ENCODE measurements at places on chromosomes 11 and 22. TPM values are rescaled to one million over a fixed set of nuclear protein-coding genes. Genes with fewer than 3 reads are reported as not detected.

DNA sequence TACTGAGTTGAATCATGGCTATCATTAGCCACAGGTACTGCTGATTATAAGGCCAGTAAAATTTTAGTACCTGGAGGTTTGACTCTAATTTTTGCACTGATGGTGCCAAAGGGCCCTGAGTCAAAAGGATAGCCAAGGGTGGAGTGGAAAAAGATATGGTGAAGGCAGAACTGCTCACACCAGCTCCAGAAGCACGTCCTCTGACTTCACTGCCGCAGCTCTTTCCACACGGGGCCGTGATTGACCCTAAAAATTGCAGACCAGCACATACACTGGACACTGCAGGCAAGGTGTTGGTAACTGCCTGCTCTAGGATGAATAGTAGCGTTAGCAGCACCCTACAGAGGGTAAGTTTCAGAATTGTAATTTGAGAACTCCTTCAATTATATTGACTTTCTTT lies 25.4 kb upstream of the GRIK4 start:
- no peak overlapping the region for H3K4me3 ChIP-seq
- peaks cover 25% of the 10 kb centered on the region for H3K36me3 ChIP-seq
- DNase-seq = no peak
- H3K27ac ChIP-seq = no peak overlapping the region
- H3K27me3 ChIP-seq = no peaks in the 10 kb centered on the region

- no peak for DNase-seq
- H3K4me3 ChIP-seq = peak overlapping the region; percentile 48
- H3K4me1 ChIP-seq = peaks cover 54% of the 10 kb centered on the region
Observed at GRCh38 chr11:114291381-114291780, 4.8 kb upstream of the NNMT start.

GRCh38 chr22:33807470-33807869 lies 112.8 kb downstream of the LARGE1 start:
- no peaks in the 10 kb centered on the region for H3K36me3 ChIP-seq
- no peak overlapping the region for H3K4me3 ChIP-seq
- no peak overlapping the region for H3K27ac ChIP-seq
- no peak for DNase-seq
- H3K27me3 ChIP-seq = no peaks in the 10 kb centered on the region
- H3K4me1 ChIP-seq = peaks cover 36% of the 10 kb centered on the region

GRCh38 chr11:70020336-70021214 lies 57.5 kb upstream of the ANO1 start:
- no peak overlapping the region for H3K4me3 ChIP-seq
- H3K27ac ChIP-seq = peak overlapping the region; percentile 41
- DNase-seq = no peak
- no peaks in the 10 kb centered on the region for H3K27me3 ChIP-seq
- no peaks in the 10 kb centered on the region for H3K36me3 ChIP-seq

DNA sequence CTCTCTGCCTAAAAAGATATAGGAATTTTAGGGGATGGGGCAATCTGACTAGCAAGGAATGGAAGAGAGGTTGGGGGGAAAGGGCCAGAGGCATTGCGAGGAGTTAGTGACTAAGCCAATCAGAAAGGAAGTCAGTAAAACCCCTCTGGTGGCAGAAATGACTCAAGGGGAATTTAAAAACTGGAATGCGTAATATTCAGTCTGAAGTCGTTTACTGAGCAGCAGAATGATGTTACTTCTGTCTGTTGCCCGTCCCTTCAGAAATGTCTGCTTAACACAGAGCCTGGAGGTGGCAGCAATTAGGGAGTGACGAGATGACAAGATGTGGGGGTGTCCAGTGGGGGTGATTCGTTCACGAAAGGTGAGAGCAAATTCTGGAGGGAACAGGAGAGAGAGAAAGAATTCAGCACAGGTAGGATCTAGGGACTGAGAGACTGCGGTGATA lies 107.7 kb upstream of the CLMP start:
- H3K36me3 ChIP-seq = no peaks in the 10 kb centered on the region
- H3K27ac ChIP-seq = no peak overlapping the region
- H3K27me3 ChIP-seq = no peaks in the 10 kb centered on the region
- no peak for DNase-seq
- peaks cover 6% of the 10 kb centered on the region for H3K4me1 ChIP-seq

DNA sequence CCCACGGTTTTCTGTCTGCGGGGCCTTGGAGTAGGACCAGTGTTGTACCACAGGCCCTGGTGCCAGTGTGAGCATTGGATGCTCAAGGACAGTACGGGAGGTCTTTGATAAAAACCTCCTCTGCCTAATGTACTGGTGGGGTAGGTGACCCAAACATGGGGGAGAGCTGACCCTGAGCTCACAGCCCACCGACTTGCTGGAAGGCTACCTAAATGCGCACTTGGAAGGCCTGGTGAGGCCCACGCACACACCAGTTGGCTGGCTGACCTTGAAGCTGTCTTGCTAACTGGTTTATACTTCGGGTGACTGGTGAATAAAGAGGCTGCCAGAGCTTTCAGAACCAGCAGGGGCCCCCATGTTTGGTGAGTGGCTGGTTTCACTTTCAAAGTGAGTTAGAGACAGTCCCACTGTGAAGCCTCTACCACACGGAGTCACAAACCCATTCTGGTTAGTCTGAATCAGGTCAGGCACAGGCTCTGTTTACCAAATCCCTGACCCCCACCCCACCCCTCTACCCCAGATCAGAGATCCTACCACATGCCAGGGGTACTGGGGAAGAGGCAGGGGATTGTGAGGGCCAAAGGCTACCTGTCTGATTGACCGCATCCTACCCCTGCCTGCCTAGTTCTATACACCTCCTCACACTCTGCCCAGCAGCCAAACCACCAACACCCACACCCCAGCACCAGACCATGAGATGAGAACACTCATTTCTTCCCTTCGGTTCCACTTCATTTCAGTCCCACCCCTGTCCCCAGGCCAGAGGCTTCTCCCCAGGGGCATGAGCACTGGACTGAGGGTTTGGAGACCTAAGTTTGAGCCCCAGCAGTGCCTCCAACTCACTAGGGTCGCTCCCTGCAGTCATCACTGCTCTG lies 12.7 kb upstream of the IL2RB start:
- H3K27ac ChIP-seq = no peak overlapping the region
- H3K4me3 ChIP-seq = no peak overlapping the region
- H3K36me3 ChIP-seq = no peaks in the 10 kb centered on the region
- DNase-seq = no peak

DNA sequence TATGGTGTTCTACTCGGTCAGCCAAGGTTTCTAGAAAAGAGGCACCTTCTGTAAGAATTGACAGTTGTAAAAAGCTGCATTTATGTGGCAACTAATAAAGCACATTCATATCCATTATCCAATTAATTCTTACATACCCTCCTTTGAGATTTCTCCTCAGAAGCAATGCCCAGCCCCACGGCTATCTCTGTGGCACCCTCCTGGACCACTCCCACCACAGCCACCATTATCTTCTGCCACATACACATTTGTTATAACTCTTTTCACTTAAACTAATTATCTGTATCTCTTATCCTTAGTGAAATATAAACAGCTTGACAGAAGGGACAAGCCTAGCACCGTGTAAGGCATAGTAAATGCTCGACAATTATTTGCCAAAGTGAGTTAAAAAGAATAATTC lies 48.5 kb downstream of the PAK1 start:
- H3K27ac ChIP-seq = no peak overlapping the region
- no peak overlapping the region for H3K4me3 ChIP-seq
- no peaks in the 10 kb centered on the region for H3K27me3 ChIP-seq
- no peak for DNase-seq
- H3K4me1 ChIP-seq = no peaks in the 10 kb centered on the region
- H3K36me3 ChIP-seq = no peaks in the 10 kb centered on the region

- H3K4me3 ChIP-seq = peak overlapping the region; percentile 69
- no peak for DNase-seq
- H3K27me3 ChIP-seq = no peaks in the 10 kb centered on the region
- peaks cover 17% of the 10 kb centered on the region for H3K4me1 ChIP-seq
- no peak overlapping the region for H3K27ac ChIP-seq
Observed at GRCh38 chr11:65224930-65225278, 36.9 kb upstream of the POLA2 start.

- H3K27me3 ChIP-seq = no peaks in the 10 kb centered on the region
- H3K4me1 ChIP-seq = peaks cover 25% of the 10 kb centered on the region
- peak overlapping the region; percentile 97 for H3K4me3 ChIP-seq
- peak overlapping the region; percentile 75 for H3K27ac ChIP-seq
- no peak for DNase-seq
Observed at GRCh38 chr11:114058026-114058706, 1.3 kb upstream of the ZBTB16 start.

DNA sequence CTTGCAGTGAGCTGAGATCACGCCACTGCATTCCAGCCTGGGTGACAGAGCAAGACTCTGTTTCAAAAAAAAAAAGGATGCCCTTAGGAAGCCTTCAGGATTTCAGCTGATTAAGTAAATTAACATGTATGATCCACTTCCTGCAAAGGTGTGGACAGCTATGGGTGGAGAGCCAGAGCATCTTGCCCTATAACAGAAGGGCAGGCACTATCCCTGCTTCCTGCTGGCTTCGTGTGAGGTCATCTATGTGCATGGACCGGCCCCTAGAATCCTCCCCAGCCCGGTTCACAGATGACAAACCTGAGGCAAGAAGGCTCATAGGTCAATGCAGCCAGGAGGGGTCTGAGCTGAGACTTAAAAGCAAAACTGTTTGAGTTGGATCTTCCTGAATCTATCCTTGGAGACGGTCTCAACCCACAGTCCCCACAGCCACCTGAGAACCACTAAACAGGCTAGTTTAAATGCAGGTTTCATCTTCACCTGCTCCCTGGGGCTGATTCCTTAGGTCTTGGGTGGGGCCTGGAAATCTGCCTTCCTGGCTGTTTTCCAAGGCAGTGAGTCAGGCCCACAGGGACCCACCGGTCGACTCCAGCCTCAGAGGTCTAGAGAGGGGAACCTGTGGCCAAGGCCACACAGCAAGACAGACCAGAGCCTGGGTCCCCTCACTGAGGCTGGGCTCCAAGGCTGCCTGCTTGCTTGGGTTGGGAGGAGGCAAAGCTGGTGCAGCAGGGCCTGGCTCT lies 55.2 kb upstream of the MPEG1 start:
- no peaks in the 10 kb centered on the region for H3K4me1 ChIP-seq
- no peak overlapping the region for H3K4me3 ChIP-seq
- no peak overlapping the region for H3K27ac ChIP-seq
- no peak for DNase-seq
- H3K36me3 ChIP-seq = no peaks in the 10 kb centered on the region

DNA sequence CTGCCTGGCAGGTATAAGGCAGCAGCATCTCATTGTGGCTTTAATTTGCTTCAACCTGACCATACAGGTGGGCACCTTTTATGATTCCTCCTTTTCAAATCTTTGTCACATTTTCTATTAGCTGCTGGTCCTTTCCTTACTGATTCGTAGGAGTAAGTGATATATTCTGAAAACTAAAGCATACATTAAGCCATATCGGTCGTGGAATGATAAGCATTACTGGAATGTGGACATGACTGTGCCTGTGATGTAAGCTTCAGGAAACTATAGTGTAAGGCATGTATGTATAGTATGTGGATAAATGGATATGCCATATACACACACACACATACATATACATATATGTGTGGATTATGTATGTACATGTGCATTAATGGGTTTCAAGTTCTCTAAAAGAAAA lies 20.8 kb downstream of the YPEL1 start:
- no peaks in the 10 kb centered on the region for H3K36me3 ChIP-seq
- H3K4me3 ChIP-seq = no peak overlapping the region
- H3K4me1 ChIP-seq = peaks cover 8% of the 10 kb centered on the region
- DNase-seq = no peak

GRCh38 chr11:22430141-22430541 lies 92.0 kb downstream of the SLC17A6 start:
- H3K27me3 ChIP-seq = no peaks in the 10 kb centered on the region
- no peak for DNase-seq
- H3K36me3 ChIP-seq = no peaks in the 10 kb centered on the region
- H3K27ac ChIP-seq = no peak overlapping the region
- no peaks in the 10 kb centered on the region for H3K4me1 ChIP-seq

DNA sequence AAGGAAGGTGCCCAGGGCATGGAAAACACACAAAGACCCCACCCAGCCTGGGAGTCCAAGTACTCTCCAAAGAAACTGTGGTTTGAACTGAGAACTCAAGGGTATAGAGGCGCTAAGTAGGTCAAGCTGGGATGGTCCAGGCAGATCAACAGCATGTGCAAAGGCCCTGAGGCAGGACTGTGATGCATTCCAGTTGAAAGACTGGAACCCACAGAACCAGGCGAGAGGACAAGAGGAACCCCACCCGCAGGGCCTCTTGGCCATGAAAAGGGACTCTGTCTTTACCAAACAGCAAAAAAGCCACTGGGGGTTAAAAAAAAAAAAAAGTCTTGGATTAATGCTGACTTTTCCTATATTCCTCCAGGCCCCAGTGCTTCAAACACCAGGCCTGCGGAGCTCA lies 14.3 kb downstream of the CARD10 start:
- no peak overlapping the region for H3K4me3 ChIP-seq
- no peaks in the 10 kb centered on the region for H3K36me3 ChIP-seq
- no peaks in the 10 kb centered on the region for H3K27me3 ChIP-seq
- no peak overlapping the region for H3K27ac ChIP-seq
- DNase-seq = no peak

GRCh38 chr11:35223371-35223796 lies 84.4 kb downstream of the CD44 start:
- no peak overlapping the region for H3K4me3 ChIP-seq
- no peaks in the 10 kb centered on the region for H3K27me3 ChIP-seq
- peaks cover 3% of the 10 kb centered on the region for H3K4me1 ChIP-seq
- DNase-seq = no peak
- H3K36me3 ChIP-seq = peaks cover 43% of the 10 kb centered on the region

GRCh38 chr11:125452125-125452470 lies 44.0 kb downstream of the FEZ1 start:
- H3K27ac ChIP-seq = peak overlapping the region; percentile 81
- no peak for DNase-seq
- H3K4me3 ChIP-seq = peak overlapping the region; percentile 40
- peaks cover 13% of the 10 kb centered on the region for H3K4me1 ChIP-seq

GRCh38 chr11:970319-970871 lies 44.7 kb downstream of the AP2A2 start:
- no peak overlapping the region for H3K27ac ChIP-seq
- H3K27me3 ChIP-seq = no peaks in the 10 kb centered on the region

The SMTNL1 gene
- total RNA-seq = not detected

The GGTLC3 gene
- not detected for total RNA-seq

The TAF6L gene
- 22.2 TPM for total RNA-seq

The OR6T1 gene
- total RNA-seq = not detected

The MMP3 gene
- total RNA-seq = 4.2 TPM

The INPPL1 gene
- 113 TPM for total RNA-seq

The RAG1 gene
- total RNA-seq = 0.54 TPM

The YPEL1 gene
- total RNA-seq = 20.1 TPM

The SLC22A6 gene
- total RNA-seq = not detected

The OR6M1 gene
- total RNA-seq = not detected

Data from thoracic aorta (tissue), 2 donors.